ENCODE measurements at places on chromosomes 3 and 15. TPM values are rescaled to one million over a fixed set of nuclear protein-coding genes. Genes with fewer than 3 reads are reported as not detected.

The CHRFAM7A gene
- total RNA-seq: 1.2 TPM

DNA sequence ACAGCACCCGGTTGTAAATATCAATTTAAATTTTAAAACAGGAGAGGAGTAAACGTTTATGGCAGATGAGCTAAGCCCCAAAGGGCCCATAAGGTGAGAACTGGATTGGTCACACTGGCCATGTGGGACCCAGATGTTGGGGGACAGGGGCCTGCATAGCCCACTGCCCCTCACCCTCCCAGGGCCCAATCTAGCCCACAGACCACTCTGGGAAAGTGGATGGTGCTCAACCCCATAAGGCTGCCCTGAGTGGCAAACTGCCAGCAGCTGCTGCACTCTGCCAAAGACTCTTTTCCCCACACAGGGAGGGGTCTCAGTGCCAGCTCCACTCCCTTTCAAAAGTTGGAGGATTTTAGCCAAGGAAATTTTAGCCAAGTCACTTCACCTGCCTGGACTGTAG, 42.5 kb downstream of the CCDC12 start:
- no peak overlapping the region for H3K4me3 ChIP-seq
- peaks cover 49% of the 10 kb centered on the region for H3K36me3 ChIP-seq
- DNase-seq: no peak
- no peak overlapping the region for H3K27ac ChIP-seq

DNA sequence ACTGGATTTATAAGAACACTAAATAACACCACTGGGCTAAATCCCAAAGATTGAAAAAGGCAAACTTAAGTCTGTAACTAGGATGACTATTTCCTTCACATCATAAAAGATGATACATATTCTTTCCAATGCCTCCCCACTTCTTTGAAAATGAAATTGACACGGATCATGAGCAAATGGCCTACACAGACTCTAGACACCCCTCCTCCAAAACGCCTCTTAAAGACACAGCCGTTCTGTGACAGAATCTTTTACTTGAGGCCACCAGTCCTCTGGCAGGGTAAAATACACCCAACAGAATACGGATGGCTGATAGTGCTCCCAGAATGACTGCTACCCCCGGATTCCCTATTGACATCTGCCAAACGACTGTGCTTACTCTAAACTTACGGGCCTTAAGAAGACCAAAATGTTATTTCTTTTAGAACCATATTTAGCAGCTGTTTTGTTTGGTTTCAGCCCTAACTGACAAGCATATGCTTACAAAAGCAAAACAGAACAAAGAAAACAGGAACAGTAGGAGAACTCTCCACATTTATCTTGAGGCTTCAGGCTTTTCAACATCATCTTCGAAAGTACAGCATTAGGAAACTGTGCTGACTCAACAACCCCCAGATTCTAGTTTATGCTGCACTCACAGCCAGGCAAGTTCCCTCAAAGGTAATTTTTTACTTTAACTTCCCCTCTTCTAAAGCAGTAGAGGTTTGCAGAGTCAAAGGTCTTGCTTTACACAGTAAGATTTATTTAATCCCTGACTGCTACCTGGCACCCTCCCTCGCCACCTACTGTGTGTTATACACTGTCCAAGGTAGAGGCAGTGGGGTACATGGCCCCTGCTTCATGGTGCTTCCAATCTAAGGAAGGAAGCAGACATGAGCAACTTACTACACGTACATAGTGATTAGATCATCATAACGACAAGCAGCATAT, 84.3 kb downstream of the TNIK start:
- H3K27ac ChIP-seq: no peak overlapping the region
- no peak overlapping the region for H3K4me3 ChIP-seq
- no peak for DNase-seq
- H3K27me3 ChIP-seq: no peaks in the 10 kb centered on the region
- no peaks in the 10 kb centered on the region for H3K36me3 ChIP-seq
- no peaks in the 10 kb centered on the region for H3K4me1 ChIP-seq

DNA sequence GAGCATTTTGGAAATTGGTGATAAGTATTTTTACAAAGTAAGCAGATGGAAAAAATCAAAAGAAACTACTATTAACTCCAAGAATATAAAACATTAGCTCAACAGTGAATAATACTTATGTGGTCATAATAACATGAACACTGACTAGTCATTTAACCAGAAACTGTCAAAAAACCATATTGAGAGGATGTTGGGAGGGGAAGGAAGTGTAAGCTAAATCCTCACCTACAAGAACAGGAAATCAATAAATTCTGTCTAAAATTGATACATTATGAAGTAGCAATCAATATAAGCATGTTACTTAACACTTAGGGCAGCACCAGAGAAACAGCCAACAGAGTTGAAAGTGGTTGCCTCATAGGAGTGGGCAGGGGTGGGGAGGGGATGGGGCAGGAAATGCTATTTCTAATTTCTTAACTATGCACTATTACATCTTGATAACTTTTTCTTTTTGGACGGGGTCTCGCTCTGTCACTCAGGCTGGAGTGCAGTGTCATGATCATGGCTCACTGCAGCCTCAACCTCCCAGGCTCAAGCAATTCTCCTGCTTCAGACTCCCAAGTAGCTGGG, 41.7 kb downstream of the CCR3 start:
- peaks cover 15% of the 10 kb centered on the region for H3K4me1 ChIP-seq
- H3K36me3 ChIP-seq: no peaks in the 10 kb centered on the region
- no peak for DNase-seq
- H3K27ac ChIP-seq: no peak overlapping the region
- no peak overlapping the region for H3K4me3 ChIP-seq

DNA sequence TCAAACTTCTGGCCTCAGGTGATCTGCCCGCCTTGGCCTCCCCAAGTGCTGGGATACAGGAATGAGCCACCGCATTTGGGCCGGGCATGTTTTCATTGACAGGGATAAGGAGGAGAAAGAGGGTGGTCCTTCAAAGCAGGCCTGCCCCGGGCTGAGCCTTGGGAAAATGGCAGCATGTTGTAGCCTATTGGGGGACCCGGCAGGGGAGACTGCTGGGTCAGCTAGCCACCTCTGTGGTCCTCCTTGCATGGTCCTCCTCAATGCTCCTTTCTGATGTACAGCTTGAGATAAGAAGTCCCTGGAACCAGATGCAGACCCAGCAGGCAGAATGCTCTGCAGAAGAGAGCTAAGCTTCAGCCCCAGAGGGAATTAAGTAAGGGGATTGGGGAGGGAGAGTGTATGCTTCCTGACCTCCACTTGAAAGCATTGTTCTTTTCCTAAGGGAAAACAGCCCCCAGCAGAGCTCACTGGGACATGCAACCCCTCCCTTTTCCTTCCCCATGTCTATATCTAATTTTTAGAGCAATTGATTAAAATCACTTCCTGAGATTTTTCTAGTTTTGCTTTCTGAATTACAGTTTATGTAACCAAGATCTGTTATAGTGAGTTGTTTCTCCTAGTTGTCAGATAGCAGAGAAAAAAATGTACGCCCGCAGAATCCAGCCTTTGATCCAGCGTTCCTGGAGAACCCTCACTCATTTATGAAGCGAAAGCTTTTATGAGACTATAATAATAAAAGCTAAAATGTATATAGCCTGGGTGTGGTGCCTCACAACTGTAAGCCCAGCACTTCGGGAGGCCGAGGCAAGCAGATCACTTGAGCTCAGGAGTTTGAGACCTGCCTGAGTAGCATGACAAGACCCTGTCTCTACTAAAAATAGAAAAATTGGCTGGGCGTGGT, 48.7 kb upstream of the VILL start:
- H3K36me3 ChIP-seq: no peaks in the 10 kb centered on the region
- peaks cover 6% of the 10 kb centered on the region for H3K27me3 ChIP-seq
- no peak for DNase-seq
- no peaks in the 10 kb centered on the region for H3K4me1 ChIP-seq

The FLNB gene
- 28.3 TPM for total RNA-seq

The PEX5L gene
- not detected for total RNA-seq

DNA sequence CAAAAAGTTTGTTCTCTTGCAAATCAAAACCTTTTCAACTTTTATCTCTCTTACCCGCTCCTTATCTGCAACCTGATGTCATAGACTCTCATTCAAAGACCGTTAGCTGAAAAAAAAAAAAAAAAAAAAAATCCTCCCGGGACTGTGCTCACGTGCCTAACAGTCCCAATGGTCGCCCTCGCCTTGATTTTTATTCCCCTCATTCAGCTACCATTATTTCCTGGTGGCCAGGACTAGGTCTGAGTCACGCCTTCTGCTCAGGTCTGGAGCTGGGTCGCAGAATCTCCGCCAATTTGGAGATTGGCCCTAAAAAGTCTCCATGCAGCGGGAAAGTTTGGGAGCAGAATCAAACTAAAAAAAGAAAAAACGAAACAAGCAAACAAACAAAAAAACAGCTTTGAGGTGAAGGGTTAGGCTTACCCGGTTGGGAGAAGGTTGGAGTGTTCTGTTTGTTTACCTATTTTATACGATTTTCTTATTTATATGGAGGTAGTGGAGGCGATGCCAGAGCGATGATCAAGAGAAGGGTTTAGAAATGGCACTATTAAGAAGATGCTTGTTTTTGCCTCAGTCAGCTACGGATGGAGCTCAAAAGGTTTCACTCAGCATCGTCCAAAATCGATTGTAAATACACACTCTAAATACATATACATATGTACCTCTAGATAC, 51.1 kb downstream of the ZIC4 start:
- H3K4me1 ChIP-seq: no peaks in the 10 kb centered on the region
- H3K4me3 ChIP-seq: no peak overlapping the region
- no peaks in the 10 kb centered on the region for H3K36me3 ChIP-seq
- H3K27ac ChIP-seq: no peak overlapping the region

The KIAA1143 gene
- total RNA-seq: 32.4 TPM

The FETUB gene
- total RNA-seq: not detected

The CDCP1 gene
- not detected for total RNA-seq

- no peak overlapping the region for H3K4me3 ChIP-seq
- H3K27ac ChIP-seq: no peak overlapping the region
- no peak for DNase-seq
- peaks cover 1% of the 10 kb centered on the region for H3K36me3 ChIP-seq
- H3K27me3 ChIP-seq: no peaks in the 10 kb centered on the region
- H3K4me1 ChIP-seq: peaks cover 8% of the 10 kb centered on the region
Measured at GRCh38 chr3:143363276-143363675, 243.7 kb downstream of the CHST2 start.

GRCh38 chr15:99135194-99135593, 30.3 kb downstream of the SYNM start:
- H3K36me3 ChIP-seq: no peaks in the 10 kb centered on the region
- no peak for DNase-seq
- H3K4me1 ChIP-seq: no peaks in the 10 kb centered on the region

DNA sequence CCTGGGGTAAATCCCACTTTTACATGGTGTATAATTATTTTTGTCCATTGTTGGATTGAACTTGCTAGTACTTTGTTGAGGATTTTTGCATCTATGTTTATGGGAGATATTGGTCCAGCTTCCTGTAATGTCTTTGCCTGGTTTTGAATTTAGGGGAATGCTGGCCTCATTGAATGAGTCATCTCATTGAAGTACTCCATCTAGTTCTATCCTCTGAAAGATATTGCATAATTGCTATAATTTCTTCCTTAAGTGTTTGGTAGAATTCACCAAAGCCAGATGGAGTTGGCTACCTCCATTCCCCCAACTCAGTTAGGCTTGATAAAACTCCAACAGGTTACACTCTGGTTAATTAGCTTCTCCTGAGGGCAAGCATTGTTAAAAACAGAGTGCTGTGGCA, 237.4 kb upstream of the TGFBR2 start:
- no peaks in the 10 kb centered on the region for H3K4me1 ChIP-seq
- no peak for DNase-seq
- no peak overlapping the region for H3K4me3 ChIP-seq
- H3K27ac ChIP-seq: no peak overlapping the region
- no peaks in the 10 kb centered on the region for H3K36me3 ChIP-seq

GRCh38 chr15:47917881-47918280, 200.6 kb downstream of the SEMA6D start:
- H3K27me3 ChIP-seq: no peaks in the 10 kb centered on the region
- H3K27ac ChIP-seq: no peak overlapping the region
- H3K36me3 ChIP-seq: no peaks in the 10 kb centered on the region
- H3K4me3 ChIP-seq: no peak overlapping the region
- H3K4me1 ChIP-seq: no peaks in the 10 kb centered on the region

The SLC22A14 gene
- total RNA-seq: not detected

DNA sequence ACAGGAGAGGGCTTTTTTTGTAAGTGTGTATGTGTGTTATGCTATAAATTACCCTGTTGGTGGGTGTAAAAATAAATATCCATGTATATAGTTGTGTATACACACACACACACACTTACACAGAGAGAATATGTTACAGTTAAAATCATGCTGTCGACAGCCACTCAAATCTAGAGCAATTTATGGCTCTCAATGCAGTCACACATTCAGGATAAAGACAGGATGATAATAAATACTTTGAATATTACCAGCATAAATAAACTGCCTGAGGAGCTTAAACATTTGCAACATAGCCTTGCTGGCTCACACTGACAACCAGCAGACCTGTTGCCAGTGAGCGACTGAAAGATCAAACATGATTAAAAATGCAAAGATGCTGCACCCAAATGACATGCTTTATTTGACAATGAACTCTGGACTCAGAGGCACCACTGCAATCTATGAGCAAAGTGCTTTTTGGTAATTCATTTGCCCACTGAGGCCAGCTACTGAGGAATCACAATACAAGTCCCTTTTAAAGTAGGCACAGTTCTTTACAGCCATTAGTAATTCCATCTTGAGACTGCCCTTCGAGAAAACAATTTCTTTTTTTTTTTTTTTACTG, 458.9 kb downstream of the FHIT start:
- H3K27ac ChIP-seq: no peak overlapping the region
- no peak overlapping the region for H3K4me3 ChIP-seq
- H3K36me3 ChIP-seq: no peaks in the 10 kb centered on the region
- no peak for DNase-seq

The ITIH4 gene
- 38.5 TPM for total RNA-seq

The LMOD3 gene
- total RNA-seq: not detected

GRCh38 chr3:135994708-135995337, 29.3 kb downstream of the PPP2R3A start:
- H3K4me3 ChIP-seq: no peak overlapping the region
- no peak for DNase-seq
- H3K4me1 ChIP-seq: no peaks in the 10 kb centered on the region
- H3K27me3 ChIP-seq: no peaks in the 10 kb centered on the region
- no peak overlapping the region for H3K27ac ChIP-seq

- H3K4me1 ChIP-seq: no peaks in the 10 kb centered on the region
- no peak overlapping the region for H3K27ac ChIP-seq
- no peak overlapping the region for H3K4me3 ChIP-seq
- H3K36me3 ChIP-seq: no peaks in the 10 kb centered on the region
- H3K27me3 ChIP-seq: no peaks in the 10 kb centered on the region
Measured at GRCh38 chr15:98231696-98232440, 271.4 kb downstream of the ARRDC4 start.

DNA sequence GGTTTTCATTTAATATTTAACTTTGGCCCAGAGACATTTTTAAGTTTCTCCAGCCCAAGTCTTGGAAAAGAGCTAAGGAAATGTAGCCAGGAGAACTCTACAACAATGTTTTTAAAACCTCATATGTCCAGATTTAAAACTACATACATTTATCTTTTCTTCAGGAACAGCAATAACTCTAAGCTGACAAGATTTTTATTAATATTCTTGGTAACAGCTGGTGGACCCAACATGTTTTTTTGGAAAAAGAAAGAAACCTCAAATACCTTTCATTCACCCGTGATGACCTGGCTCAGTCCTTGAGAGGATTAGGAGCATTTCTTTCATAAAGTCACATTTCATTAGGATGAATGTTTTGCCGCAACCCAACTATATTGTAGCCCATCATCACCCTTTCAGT, 50.4 kb upstream of the CMSS1 start:
- no peaks in the 10 kb centered on the region for H3K4me1 ChIP-seq
- no peak for DNase-seq
- H3K27me3 ChIP-seq: no peaks in the 10 kb centered on the region

- no peaks in the 10 kb centered on the region for H3K4me1 ChIP-seq
- no peaks in the 10 kb centered on the region for H3K36me3 ChIP-seq
- no peak for DNase-seq
- no peak overlapping the region for H3K4me3 ChIP-seq
- no peak overlapping the region for H3K27ac ChIP-seq
- peaks cover 14% of the 10 kb centered on the region for H3K27me3 ChIP-seq
Measured at GRCh38 chr3:126364731-126365301, 7.6 kb upstream of the KLF15 start.

The LIPH gene
- not detected for total RNA-seq

Measured in B cell (primary cell).